ENCODE measurements at places on chromosomes 2 and 18. TPM values are rescaled to one million over a fixed set of nuclear protein-coding genes. Genes with fewer than 3 reads are reported as not detected.
A peak's percentile ranks its signal among the peaks of the same experiment; 100 is the strongest.

DNA sequence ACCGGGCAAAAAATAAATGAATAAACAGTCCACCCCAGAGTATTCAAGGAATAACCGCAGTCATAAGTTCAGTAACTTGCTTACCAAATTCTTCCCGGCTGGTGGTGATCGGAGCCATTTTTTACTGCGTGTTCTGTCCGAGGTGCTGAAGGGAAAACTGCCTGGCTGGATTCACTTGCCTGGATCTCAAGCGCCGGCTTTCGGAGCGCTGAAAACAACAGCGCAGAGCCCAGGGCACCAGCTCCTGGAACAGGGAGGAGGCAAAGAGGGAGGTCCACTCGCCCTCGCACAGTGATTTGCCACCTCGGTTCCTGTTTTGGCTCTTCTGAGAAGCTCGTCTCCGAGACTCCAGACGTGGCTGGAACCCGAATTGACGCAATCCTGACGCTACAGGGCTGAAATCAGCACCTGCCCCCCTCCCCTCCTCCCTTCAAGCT lies at the start of gene SYT4:
Gene SYT4, minus strand, starts transcription at position 327 of the 437 bp plus-strand sequence. Its CDS starts 209 bp downstream, at position 118.
- no peak for DNase-seq

- DNase-seq, result no peak
Measured at GRCh38 chr18:79199691-79200374, 130.6 kb downstream of the ATP9B start.

DNA sequence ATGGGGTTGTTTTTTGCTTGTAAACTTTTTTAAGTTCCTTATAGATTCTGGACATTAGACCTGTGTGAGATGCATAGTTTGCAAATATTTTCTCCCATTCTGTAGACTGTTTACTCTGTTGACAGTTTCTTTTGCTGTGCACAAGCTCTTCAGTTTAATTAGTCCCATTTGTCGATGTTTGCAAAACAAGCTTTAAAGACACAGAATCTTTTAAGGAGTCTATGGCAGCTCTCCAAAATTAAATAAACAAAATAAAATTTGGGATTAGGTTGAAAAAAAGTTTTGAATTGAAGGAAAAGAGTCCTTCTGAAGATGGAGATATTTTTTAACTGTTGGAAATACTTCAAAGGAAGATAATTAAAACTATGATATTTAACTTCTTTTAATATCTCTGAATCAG lies 88.8 kb downstream of the MAP3K20 start:
- no peak for DNase-seq

DNA sequence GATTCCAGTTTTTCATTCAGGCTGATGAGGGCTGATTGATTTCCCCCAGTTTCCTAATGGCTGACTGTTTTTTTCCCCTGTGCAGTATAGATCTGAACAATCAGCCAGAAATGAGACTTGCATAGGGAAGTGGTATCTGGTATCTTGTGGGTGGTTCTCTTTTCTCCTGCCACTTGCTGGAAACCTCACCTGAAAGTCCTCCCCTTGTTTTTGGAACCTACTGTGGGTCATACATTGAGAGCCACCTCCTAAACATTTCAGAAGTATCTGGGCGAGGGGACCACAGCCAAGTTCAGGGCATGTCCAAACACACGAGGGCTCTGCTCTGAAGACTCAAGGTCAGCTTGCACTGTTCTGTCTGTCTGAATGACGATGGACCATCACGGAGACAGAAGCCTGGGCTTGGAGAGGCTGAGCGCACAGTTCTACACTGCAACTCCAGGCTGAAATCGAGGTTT lies 19.3 kb downstream of the ALPK2 start:
- no peak for DNase-seq

GRCh38 chr2:190519975-190520767 lies 14.4 kb downstream of the NEMP2 start:
- DNase-seq, result no peak

- no peak for DNase-seq
Measured at GRCh38 chr2:215527736-215528135, 91.9 kb upstream of the FN1 start.

- no peak for DNase-seq
Measured at GRCh38 chr2:63432373-63432772, 155.9 kb downstream of the WDPCP start.

GRCh38 chr2:171247741-171248662 lies 87.3 kb upstream of the TLK1 start:
- DNase-seq, result peak; percentile 16

DNA sequence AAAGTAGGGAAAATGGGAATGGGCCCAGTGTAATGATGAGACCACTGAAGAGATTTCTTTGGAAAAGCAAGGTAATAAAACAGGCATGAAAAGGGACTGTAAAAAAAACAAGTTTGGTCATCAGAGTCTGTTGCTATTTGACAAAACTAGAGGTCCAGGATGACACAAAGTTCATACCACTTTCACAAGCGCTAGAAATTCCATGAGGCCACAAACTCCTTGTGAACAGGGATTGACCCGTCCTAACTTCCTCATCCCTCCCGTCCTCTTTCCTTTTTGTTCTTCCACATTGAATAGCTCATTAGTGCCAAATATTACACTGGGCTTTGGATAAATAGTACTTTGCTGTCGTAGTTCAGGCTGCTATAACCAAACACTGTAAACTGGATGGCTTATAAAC lies 188.8 kb upstream of the EPC2 start:
- DNase-seq, result no peak

DNA sequence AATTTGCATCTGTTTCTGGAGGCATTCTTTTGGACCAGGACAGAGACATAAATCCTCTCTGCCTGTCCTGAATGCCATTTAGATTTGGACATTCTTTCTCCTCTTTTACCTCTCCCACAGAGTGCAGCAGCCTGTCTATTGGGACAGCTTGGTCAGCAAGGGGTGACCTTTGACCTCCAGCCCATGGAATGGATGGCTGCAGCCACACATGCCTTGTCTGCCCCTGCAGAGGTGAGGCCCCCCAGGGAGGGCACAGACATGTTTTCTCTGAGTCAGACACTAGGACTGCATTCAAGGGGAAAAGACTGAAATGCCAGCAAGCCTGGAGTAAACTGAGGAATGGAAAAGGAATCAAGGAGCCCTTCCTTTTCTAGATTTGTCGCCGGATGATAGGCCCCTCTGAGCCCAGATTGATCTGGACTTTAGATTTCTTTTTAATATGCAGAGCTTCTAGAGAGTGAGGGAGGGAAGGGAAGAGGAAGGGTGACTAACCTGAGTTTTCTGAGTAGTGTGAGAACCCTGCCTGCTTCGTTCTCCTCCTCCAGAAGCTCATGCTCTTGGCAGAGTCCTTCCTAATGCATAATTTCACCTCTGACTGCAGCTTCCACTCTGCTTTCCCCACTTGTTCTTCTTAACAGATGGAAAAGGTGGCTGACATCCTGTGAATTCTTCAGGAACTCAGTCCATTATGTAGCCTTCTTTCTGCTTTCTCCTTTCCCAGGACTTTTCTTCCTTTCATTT lies 16.1 kb upstream of the TTLL4 start:
- no peak for DNase-seq

Gene ERMN
- 3.1 TPM for total RNA-seq

Gene IL1R2
- 0.88 TPM for total RNA-seq

Gene GATA6
- total RNA-seq, result not detected

Gene GPBAR1
- total RNA-seq, result 0.68 TPM

Gene PRSS56
- not detected for total RNA-seq

Gene MOGAT1
- not detected for total RNA-seq

Gene MRO
- not detected for total RNA-seq

Gene HNMT
- not detected for total RNA-seq

Gene TFCP2L1
- 0.08 TPM for total RNA-seq

Gene AKAIN1
- not detected for total RNA-seq

Gene NT5DC4
- not detected for total RNA-seq

Gene KIAA2012
- not detected for total RNA-seq

Gene NETO1
- not detected for total RNA-seq

Gene FLACC1
- total RNA-seq, result 2.7 TPM

Gene TRIM43
- 0.73 TPM for total RNA-seq

All from activated CD4-positive, alpha-beta memory T cell treated with anti-CD3 and anti-CD28 coated beads, Interleukin-2, amount 10 ng/mL, durations not matched to agents 7 days and 5 days (primary cell).